ENCODE measurements at places on chromosomes 5 and 9.

- no peak for DNase-seq
These were observed 266.0 kb downstream of the EFNA5 start for GRCh38 chr5:107404595-107405374.

DNA sequence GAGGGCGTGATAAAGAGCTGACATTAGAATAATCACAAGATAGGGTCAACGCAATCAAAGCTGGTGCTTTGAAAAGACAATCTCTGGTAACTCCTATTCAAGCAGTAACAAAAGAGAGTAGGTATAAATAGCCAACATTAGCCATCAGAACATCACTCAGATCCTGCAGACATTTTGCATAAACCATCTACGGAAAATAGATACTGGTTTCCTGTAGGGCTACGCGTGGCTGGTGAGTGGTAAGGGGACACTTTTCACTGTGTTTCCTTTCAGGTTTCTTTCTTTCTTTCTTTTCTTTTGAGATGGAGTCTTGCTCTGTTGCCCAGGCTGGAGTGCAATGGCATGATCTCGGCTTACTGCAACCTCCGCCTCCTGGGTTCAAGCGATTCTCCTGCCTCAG, 22.3 kb downstream of the TTF1 start:
- no peak for DNase-seq

- DNase-seq: peak; percentile 21
These were observed 341.1 kb downstream of the BRINP1 start for GRCh38 chr9:119027901-119028699.

- peak; percentile 17 for DNase-seq
These were observed 378.3 kb upstream of the DAP start for GRCh38 chr5:11139217-11139865.

- peak; percentile 69 for DNase-seq
These were observed 32.6 kb downstream of the NKX2-5 start for GRCh38 chr5:173202266-173202875.

DNA sequence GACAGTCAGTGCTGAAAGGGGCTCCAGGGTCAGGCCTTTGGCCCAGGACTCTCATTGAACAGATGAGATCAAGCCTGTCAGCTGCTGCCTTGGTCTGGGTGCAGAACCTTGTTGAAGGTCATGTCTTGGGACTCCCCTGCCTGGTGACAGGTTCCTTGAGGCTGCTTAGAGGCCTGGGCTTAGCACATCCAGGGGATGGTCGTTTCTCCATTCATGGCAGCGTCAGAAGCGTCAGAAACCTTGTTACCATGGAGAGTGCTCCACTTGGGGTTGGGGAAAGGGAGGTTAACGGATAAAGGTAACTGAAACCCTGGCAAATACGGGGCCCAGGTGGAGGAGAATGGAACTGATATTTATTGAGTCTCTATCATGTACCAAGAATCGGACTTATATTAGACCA, 8.8 kb downstream of the ARPC5L start:
- no peak for DNase-seq

DNA sequence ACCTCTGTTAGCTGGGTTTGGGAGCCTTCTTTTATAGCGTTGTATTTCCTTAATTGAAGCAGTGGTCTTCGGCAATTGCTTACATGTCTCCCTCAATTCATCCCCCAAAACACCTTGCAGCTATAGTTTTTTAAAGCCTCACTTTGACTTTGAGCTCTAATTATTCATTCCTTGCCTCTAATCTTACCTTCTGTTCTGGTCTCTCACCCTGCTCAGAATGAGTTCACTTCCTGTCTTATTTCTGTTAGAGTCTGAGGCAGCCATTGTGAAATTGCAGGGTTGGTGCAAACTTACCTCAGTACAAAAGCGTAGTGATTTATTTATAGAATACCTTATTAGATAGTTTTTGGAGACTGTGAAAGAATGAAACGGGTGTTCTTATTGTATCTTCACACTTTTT, 35.0 kb downstream of the AOPEP start:
- no peak for DNase-seq

DNA sequence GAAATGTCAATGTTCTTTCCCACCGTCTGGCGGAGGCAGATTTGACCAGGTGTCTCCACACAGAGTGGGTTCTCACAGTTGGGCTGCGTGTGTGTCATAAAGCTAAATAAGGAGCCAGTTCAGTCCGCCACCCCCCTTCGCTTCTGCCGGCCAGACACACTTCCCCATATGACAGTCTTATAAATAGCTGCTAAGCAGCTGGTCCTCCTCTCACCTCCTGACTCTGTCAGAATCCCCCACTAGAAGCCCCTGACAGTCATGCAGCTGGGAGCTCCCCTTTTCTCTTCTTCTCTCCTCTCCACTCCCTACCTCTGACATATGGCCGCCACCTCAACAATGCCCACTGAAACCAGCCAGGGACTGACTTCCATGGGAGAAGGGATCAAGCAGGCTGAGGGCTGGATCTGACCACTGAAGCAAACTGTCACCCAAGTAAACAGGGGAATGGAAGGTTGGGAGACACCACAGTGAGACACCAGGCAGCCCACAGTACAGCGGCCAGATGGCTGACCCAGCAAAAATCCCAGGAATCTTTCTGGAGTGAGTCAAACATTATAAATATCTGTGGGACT, 141.9 kb upstream of the EFNA5 start:
- no peak for DNase-seq

GRCh38 chr9:81637276-81637675, 52.1 kb downstream of the TLE1 start:
- no peak for DNase-seq

GRCh38 chr5:55897905-55898304, 46.7 kb downstream of the IL31RA start:
- DNase-seq: no peak

DNA sequence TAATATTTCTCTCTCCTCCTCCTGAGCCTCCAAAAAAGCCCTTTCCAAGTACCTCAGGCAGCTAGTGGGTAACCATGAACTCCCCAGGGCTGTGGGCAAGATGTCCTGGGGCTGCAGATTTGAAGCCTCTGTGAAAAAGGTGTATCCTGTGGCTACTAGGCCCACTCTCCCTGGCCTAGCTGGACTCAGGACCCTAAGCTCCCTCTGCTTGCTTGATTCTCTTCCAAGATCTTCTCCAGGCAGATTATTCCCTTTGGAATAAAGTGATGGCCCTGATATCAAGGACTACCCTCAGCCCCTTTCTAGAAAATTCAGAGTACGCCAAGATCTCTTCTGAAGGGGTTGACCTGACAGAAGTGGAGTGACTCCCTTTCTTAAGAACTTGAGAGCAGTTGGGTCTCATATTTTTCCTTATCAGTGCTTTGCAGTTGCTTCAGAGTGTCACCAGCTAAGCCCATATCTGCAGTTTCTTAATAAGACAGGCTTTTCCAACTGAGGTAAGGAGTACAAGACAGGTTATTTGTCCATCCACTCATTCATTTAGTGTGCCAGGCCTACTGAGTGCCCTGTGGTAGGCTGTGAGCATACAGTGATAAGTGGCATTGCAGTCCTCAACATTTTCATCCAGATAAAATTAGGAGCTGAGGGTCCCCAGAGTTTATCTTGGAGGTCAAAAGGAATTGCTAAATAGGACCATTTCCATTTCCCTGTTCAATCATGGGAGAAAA, 42.5 kb downstream of the CYSTM1 start:
- no peak for DNase-seq

DNA sequence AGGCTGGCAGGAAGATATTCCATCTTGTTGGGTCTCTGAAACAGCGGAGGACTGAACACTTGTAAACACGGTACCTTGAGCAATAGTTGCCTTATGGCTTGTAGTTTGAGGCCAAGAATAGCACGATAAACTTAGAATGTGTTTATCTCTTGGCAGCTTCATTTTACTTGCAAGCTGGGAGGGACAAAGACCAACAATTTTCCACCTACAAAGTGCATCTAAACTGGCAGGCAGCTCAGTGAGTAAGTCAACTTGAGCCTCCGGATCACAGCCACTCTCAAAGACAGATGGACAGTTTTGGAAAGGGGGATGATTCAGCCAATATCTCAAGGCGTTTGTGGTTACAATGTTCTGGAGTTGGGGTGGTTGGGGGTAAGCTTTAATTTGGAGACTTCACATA, 652.6 kb downstream of the CETN3 start:
- DNase-seq: no peak

GRCh38 chr9:93555370-93555769, 21.0 kb upstream of the PHF2 start:
- DNase-seq: no peak

DNA sequence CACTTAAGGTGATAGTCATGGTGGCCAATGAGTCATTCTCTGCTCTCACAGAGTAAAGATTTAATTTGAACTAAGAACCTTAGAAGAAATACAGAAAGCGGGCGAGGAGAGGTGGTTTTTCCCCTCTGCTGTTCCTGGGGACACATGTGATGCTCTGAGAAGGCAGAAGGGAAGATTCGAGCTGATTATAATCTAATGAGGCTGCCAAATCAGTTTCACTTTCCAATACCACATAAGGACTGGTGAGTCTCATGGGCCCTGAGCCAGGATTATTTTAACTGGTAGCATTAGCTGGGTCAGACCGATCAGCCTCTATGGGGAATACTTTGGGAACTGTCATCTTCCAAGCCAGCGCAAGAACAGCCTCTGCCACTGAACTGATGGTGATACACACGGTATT, 116.5 kb downstream of the SLC1A3 start:
- DNase-seq: no peak

DNA sequence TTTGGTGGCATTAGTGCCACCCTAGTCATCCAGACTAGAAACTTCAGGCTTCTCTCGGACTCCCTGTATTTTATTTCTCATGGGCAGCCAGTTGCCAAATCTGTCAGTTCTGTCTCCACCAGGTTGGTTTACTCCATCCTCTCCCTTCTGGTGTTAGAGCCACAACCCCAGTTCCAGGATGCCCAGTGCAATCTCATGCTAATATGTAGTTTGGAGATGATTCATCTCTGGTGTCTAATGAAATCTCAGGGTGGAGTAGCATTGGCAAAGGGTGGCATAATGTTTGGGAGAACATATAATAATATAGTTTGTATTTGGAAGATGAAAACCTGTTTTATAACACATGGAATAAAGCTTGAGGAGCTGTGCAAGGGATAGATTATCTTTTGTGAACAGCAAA, 30.2 kb downstream of the SLC46A2 start:
- DNase-seq: no peak

DNA sequence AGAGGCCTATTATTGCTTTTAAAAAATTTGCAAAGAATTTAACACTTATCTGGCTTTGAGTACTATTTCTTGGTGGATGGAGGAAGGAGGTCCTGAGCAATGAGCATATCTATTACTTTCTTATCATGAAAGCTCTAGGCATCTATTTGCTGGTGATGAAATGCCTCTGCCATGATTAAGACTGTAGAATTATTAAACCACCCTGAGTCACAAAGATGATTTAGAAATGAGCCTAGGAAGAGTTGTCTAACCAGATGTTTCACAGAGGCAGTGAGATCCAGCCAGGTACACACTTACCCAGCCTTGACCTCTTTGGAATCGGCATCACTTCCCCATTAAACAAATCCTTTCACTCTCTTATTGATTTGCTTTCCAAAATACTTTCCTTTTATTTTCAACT, 304.4 kb upstream of the KIF2A start:
- DNase-seq: no peak

DNA sequence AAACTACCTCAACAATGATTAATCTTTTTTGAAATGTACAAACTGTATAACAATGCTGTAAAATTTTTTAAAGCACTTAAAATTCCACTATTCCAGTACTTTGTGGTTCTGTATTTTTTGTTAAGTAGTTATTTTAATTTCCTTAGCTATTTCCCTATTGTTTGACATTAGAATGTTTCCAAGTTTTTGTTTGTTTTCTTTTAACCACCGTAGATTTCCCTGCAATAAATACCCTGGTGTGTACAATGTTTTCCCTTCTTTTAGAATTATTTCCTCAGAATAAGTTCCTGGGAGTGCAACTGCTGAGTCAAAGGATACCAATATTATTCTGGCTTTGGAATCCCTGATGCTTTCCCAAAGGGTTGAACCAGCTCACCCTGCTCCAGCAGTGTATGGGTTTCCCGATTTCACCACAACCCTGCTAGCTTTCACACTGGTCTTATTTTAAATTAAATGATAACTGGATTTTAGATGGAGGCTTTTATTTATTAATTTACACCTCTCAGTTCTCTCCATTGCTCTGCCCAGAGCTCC, 20.6 kb upstream of the ANGPTL2 start:
- DNase-seq: no peak

- DNase-seq: peak; percentile 65
These were observed 958 bp upstream of the NFIL3 start for GRCh38 chr9:91424403-91425176.

DNA sequence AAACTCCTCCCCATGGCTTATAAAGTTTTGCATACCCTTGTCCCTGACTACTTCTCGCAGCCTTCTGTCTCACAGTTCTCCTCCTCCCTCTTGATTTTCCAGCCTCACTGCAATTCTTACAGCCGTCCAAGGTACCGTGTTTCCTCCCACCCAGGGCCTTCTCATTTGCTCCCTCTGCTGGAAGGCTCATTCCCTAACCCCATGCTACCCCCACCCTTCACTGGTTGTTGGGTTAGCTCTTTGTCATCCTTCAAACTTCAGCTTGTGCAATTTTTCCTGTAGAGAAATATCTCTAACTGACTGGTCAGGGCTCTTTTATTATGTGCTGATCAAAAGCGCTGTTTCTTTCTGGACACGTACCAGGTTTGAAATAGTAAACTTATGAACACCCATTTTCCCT, 329.2 kb downstream of the EBF1 start:
- DNase-seq: peak; percentile 37

- DNase-seq: no peak
These were observed 6.6 kb upstream of the CEMIP2 start for GRCh38 chr9:71774920-71775319.

- no peak for DNase-seq
These were observed 55.8 kb downstream of the PDCD1LG2 start for GRCh38 chr9:5566054-5566618.

GRCh38 chr9:128424268-128424780, 3.7 kb downstream of the CERCAM start:
- DNase-seq: no peak

- DNase-seq: no peak
These were observed at the start of gene ESM1 for GRCh38 chr5:54985301-54986268. ESM1 (minus strand) TSS chr5:54985593; CDS start chr5:54985517, 76 bp downstream.

DNA sequence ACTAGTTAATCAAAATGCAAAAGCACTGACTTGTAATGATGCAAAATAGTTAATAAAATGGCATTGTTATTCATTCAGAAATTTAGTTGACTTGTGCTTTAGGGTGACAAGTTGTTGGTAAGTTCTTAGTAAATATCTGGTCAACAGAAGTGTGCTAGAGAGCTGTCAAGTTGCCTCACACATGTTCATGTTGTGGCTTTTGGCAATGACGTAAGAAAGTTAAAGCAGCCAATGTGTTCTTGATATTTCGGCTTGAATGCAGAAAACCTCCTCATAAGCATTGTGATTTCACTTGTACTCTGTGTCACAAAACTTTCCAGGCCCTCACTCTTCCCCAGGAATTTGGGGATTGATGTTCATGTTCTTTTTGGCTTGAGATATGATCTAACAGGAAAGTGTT, 626.7 kb downstream of the PRR16 start:
- no peak for DNase-seq

Measured in H7 (cell line).